Effector memory CD4-positive, alpha-beta T cell (primary cell): ENCODE measurements at places on chromosomes 12 and 14.

DNA sequence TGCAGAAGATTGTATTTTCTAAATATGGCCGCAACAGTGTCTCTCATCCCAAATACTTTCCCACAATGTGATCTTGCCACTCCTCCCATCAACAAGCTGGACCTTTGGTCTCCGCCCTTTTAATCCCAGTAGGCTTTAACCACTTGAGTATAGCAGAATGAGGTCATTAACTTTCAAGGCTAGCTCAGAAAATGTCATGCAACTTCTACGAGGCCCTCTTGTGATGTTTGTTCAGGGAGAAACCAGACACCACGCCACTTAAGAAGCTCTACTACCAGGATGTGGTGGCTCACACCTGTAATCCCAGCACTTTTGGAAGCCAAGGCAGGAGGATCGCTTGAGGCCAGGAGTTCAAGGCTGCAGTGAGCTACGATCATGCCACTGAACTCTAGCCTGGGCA lies 20.1 kb upstream of the OR6J1 start:
- no peak for DNase-seq

GRCh38 chr14:75648066-75648838 lies 12.4 kb downstream of the ERG28 start:
- DNase-seq = no peak

- no peak for DNase-seq
These were observed 192.6 kb upstream of the HMGA2 start for GRCh38 chr12:65631621-65632111.

DNA sequence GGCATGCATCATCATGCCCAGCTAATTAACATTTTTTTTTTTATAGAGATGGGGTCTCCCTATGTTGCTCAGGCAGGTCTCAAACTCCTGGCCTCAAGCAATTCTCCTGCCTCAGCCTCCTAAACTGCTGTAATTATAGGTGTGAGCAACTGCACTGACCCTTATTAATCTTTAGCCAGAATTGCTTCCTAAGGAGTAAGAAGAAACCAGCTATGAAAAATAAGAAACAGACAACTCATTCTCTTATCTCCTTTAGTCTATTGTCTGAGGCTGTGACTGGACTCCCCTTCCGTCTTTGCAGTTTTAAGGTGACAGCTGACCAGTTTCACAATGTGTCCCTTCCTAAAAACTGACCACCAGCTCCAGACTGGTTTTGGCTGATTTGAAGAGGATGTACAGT lies 52.4 kb downstream of the EMP1 start:
- no peak for DNase-seq

DNA sequence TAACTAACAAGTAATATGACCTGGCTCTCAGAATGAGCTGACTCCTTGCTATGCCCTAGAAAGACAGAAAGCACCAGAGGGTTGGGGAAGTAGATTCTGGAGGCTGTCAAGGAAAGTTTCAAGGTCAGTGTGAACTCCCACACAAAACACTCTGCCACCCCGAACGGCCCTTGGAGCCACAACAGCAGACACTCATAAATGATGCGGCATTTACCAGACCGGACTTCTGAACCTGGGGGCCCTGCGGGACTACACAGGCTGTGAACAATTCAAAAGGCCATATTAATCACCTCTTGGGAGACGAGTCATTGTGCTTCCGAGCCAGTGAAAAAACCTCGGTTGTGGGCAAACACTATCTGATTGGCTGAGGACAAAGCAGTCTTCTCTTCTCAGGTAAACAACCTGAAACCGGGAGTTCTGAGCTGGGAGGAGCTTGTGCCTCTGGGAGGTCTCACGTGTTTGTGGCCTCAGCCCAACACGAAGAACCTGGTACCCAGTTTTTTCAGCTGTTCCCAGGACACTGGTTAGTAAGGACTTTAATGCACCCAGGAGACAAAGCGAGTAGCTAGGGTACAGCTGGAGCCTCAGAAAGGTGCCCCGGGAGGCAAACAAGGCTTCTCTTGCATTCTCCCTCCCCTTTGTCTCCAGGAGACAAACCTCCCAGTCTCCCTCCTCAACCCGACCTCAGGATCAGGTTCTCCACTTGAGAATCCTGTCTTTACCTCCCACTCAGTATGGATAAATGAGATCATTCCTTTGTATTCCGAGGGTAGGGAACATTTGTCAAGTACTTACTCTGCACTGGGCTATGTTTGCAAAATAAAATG lies 35.3 kb downstream of the VWF start:
- DNase-seq = no peak

DNA sequence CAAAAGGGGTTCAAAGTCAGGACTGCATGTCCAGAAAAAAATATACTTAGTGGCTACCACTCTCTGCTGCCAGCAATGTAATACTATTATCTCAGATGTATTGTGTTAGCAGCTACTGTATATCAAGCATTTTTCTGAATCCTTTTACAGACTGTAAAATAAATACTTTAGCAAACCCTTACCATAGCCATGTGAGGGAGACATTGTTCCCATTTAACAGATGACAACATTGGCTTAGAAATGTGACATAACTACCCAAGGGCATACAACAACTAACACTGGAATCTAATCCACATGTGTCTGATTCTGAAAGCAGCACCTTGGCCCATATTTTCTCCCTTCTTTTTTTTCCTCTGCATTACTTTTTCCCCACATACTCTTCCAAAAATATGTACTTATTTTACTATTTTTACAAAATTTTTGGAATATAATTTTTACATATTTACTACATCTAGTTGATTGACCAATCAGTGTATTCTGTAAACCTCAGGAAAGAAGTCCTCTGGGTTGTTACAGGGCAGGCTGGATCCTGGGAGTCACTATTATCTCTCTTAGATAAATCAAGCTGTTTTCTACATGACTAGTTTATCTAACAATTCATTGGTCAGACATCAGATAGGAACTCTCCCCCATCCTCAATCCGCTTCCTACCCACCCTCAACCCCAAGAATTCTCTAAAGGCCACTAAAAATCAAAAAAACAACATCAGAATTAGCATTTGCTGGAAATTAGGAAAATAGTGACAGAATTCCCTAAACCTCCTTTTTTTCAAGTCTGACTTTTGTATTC lies 154.1 kb downstream of the BTG1 start:
- no peak for DNase-seq

DNA sequence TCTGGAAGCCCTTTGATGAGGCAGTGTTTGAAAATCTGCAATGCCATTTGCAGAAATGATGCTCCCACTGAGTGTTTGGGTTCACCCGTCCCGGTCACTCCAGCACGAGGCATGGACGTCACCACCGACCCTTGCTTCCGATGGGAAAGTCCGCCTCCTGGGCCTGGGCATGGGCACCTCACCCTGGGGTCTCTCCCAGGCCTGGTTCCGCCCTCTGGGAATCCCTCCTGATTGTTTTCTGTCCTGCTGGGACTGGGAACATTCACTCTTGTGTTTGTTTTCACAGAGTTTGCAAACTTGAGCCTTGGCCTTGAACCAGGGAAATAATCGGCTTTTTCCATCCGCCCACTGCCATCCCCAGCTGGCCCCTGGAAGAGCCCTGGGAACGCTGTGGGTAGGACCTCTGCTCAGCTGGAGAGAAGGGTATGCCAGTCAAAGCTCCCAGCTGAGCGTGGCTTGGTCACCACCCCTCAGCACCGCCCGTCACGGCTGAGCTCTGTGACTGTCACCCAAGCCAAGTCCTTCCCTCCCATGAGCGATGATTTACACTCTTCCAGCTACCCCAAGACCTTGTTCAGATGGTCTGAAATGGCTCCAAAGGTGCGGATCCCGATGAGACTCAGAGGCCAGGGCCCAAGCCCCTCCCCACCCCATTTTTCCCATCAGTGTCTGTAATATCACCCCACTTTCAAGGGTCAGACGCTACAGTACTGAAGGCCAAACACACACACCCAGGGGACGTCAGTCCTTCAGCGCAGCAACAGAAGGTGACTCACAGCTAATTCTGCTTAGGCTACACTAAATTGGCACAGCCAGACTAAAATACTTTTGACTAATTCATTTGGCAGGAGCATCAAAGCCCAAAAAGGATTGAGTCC lies 34.1 kb upstream of the FZD10 start:
- DNase-seq = no peak

- no peak for DNase-seq
These were observed 54.0 kb downstream of the CPSF2 start for GRCh38 chr14:92175811-92176210.

DNA sequence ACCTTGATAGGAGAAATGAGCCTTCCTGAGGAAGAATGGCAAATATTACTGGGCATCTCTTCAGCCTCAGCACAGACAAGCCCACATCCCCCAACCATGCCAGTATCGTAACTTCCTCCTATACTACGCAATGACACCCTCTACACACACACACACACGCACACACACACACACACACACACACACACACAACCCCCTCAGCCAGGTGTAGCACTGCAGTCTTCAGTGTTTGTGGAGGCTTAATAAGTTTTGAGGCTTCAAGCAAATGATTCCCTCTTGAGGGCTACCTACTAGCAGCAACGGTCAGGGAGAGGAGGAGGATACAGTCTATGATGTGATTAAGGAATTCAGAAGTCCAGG lies 1.6 kb downstream of the DGKA start:
- DNase-seq = no peak

GRCh38 chr12:4243091-4243490 lies 30.5 kb upstream of the CCND2 start:
- DNase-seq = no peak

- DNase-seq = no peak
These were observed 718 bp upstream of the JDP2 start for GRCh38 chr14:75427126-75427481.

GRCh38 chr12:47156167-47156736 lies 76.5 kb upstream of the AMIGO2 start:
- no peak for DNase-seq

- no peak for DNase-seq
These were observed 149.5 kb downstream of the ETV6 start for GRCh38 chr12:11798856-11799501.

DNA sequence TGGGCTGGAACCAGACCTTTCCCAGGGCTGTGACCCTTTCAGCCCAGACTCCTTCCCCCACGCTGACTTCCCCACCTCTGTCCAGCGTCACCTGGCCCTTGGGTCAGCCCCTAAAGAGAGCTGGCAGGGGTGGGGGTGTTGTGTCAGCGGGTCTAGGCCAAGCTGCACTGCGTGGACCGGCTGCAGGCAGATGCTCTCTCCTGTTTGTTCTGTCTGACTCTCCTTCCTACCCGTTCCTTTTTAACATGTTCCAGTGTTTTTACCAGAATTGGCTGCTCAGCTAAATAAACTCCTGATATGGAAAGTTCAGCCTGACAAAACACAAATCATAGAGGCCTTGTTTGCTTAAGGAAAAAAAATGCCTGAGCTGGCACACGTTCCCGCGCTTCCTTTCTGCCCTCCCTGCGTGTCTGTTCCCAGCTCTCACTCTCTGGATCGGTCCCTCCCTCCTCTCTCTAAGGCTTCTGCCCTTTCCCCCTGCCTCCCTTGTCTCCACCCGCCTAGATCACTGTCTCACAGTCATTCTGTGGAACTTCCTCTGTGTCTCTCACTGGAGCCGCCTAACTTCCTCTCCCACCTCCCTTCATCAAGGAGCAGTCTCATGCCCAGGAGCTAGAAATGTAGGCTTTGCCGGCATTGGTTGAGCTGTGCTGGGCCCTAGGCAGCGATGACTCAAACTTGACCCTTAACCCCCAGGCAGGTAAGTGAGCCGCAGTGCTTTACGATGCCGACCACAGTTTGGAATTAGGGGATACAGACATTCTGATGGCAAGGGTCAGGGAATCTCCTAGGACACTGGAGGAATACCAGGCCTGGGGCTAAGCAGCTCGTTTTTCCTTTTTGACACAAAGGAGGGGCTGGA lies 15.5 kb upstream of the MLXIP start:
- no peak for DNase-seq

DNA sequence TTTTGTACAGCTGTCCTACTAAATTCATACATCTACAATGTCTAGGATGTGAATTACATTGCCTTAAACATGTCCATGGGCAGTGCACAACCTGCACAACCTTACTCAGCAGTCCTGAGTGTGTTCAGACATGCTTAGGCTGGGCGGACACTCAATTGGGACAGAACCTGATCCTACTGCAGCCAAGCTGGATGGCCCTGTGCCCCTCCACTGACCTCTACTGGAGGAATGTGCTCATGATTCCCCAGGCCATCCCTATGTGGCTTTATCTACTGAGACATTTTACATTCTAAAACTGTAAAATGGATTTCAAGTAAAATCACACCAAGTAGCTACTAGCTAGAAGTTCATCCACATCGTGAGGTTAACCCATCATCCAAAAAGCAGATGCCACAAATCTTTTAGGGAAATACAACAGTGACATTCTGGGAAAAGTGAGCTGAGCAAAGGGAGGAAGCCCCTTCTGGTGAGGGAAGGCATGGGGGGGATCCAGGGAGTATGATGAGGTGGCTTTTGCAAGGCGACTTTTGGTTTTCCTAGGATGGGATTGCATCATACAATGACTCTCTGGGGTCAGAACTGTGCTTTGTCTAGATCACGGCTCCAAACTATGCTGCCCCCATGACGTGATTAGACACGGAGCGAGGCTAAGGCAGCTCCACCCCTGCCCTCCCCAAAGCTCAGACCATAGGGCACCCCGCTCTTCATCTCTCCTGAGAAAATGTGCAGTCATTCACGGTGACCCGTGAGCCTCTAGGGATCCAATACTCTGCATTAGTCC lies 911.7 kb upstream of the TMEM132C start:
- no peak for DNase-seq

DNA sequence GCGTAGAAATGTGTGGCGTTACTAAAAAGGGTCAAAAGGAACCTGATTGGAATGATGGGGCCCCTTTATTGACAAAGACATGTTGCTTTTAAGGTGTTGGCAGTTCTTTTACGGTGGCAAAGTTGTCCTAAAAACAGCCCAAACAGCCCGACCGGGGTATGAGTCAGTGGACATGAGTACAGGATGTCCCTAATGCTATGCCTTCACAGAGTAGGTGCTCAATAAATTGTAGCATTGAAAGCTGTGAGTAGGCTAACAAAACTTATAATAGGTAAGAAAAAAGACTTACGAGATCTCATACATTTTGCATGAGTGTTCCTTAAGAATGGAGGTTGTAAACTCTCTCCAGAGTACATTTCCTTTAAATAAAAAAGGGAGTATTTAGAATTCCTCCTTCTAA lies 2.6 kb downstream of the ELK3 start:
- no peak for DNase-seq

- DNase-seq = no peak
These were observed 41.0 kb downstream of the TRAF3 start for GRCh38 chr14:102817942-102818940.

- DNase-seq = no peak
These were observed 69.8 kb upstream of the PYGL start for GRCh38 chr14:51014086-51014485.

- DNase-seq = no peak
These were observed 34.1 kb downstream of the SLC16A7 start for GRCh38 chr12:59629890-59630289.

GRCh38 chr12:6573001-6573400 lies 4.9 kb upstream of the NOP2 start:
- DNase-seq = no peak
